ENCODE measurements at places on chromosomes 1 and 21. TPM values are rescaled to one million over a fixed set of nuclear protein-coding genes. Genes with fewer than 3 reads are reported as not detected.

S100A9 gene
- not detected for total RNA-seq

- DNase-seq: no peak
These were observed 164.2 kb downstream of the PPIAL4G start for GRCh38 chr1:148318904-148319242.

DNA sequence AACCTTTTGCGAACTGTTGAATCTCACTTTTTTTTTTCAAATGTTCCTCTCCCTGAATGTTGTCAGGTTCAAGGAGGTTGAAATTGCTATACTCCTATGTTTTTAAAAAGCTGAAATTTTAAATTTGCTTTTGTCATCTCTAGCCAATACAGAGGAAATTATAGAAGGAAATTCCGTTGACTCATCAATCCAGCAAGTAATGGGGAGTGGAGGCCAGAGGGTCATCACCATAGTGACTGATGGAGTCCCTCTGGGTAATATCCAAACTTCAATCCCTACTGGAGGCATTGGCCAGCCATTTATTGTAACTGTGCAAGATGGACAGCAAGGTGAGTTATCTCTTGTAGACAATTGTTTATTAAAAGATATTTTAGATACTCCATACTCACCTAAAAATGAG lies 36.3 kb downstream of the GABPB2 start:
- DNase-seq: peak; percentile 65

DNA sequence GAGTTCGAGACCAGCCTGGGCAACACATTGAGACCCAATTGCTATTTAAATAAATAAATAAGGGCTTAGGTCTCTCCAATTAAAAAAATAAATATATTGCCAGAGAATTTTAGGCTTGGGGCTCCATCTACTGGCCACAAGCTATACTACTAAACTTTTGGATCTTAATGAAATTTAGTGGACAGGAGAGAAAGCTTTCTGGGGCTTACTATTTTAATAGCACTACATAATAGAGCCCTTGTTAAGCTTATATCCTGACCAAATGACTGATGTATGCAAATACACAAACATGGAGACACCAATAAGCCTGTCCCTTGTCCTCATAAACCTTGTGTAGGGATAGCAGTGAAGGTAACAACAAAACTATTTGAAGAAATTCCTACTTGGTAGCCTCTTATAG lies 18.4 kb downstream of the CCT3 start:
- DNase-seq: peak; percentile 42

DNA sequence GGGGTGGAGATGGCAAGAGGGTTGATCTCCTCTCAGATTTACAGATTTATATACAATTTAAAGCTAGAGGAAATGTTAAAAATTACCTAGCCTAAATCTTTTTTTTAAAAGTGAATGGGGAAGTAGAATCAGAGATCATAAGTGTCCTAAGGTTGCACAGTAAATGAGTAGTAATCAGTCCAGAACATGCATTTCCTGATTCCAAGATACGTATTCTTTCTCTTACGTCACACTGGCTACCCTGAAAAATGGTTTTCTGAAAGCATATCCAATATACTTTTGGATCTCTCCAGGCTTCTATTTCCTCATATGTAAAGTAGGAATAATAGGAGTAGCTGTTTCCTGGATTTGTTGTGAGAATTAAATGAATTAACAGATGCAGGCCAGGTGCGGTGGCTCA lies 11.7 kb downstream of the GADD45A start:
- DNase-seq: no peak

DNA sequence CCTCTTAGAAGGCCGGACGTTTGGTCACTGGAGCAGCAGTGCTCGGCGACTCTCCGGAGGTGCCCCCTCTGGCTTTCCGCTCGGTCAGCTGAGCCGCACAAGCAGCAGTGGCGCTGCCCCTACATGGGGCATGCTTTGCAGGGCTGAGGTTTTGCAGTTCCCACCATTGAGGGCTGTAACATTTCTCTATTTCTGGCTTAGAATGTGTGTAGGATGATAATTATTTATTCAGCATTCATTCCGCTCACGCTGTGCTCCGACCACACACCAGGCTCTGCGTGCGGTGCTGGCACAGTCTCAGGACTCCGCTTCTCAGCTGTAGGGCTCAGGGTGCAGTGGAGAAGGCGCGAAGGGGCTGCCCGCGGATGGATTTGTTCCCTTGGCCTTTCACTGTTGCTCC lies 119.5 kb downstream of the PCBP3 start:
- DNase-seq: no peak

GRCh38 chr1:13586001-13586400 lies 2.4 kb downstream of the PDPN start:
- no peak for DNase-seq

PADI3 gene
- 0.06 TPM for total RNA-seq

DNA sequence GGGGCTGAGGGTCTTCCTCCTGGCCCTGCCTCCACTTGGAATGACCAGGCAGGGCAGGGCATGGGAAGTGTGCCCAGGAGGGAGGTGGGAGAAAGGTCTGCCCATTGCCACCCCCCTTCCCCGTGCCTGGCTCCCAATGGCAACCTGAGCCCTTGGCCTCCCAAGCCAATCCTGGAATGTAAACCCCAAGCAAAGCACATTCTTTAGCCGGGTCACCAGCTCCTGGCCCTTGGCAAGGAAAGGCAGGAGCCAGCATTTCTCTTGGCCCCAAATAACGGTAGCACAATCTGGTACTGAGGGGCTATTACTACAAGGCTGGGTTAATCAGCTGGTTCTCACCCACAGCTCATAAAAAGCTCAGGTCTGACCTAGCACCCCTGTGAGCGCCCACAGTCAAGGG lies 6.9 kb upstream of the NUAK2 start:
- no peak for DNase-seq

CD1E gene
- not detected for total RNA-seq

- DNase-seq: no peak
These were observed 177.3 kb downstream of the TRIM33 start for GRCh38 chr1:114333690-114334089.

IKBKE gene
- 10.7 TPM for total RNA-seq

RAP1GAP gene
- total RNA-seq: 0.06 TPM

DNA sequence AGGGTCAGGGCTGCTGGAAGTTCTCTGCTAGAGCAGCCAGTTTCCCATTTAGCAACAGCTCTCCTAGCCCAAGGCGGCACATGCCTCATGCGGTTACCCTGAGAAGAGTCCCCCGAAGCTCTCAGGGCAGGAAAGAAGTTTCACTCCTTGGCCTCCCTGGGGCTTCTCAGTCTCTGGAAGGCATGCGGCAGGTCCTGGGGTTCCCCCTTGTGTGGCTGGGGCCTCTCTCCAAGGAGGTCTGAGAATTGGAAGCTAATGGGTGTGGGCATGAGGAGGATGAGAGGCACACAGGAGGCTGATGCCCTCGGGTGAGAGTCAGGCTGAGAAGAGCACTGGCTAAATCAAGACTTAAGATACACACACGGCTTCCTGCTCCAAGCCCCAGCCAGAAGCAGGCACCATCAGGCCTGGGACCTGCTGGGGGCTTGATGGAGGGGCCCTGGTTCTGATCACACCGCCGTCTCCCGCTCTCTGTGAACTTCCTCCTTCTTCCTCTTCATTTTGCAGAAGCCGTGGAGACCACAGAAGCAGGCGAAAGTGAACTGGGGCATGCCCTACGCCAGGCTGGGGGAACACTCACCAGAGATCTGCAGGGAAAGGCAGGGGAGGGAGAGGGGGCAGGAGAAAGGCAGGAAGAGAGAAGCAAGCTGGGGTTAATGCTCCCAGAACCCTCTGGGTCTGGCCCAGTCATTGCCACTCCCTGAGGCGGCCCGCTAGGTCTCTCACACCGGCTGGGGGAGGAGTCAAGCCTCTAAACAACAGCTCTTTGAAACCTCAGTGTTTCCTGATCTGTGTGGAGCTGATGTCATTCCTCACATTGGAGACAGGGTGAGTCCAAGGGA lies 15.1 kb downstream of the BLACAT1 start:
- no peak for DNase-seq

- no peak for DNase-seq
These were observed 13.4 kb downstream of the TSNAX start for GRCh38 chr1:231541842-231542241.

GRCh38 chr1:113185463-113186104 lies 112.6 kb downstream of the LRIG2 start:
- peak; percentile 9 for DNase-seq

DNA sequence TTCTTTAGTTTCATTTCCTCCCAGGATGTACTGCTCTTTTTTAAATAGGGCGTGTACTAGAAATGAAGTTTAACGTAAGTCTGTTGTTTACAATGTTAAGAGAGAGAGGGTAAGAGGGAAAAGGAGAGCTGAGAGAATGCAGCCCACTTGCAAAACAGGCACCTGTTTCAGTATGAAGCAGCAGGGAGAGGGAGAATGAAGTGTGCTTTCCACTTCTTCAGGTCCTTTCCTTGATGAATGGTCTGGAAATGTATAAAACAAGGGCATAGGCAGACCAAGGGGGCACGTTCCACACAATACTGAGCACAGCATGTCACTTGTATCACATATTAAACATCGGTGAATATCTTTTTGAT lies 2.0 kb downstream of the KCNA3 start:
- no peak for DNase-seq

GRCh38 chr1:34049477-34049876 lies 115.6 kb downstream of the CSMD2 start:
- no peak for DNase-seq

AKR7A2 gene
- 193 TPM for total RNA-seq

- peak; percentile 15 for DNase-seq
These were observed 373 bp downstream of the MTF1 start for GRCh38 chr1:37858931-37859506.

DNA sequence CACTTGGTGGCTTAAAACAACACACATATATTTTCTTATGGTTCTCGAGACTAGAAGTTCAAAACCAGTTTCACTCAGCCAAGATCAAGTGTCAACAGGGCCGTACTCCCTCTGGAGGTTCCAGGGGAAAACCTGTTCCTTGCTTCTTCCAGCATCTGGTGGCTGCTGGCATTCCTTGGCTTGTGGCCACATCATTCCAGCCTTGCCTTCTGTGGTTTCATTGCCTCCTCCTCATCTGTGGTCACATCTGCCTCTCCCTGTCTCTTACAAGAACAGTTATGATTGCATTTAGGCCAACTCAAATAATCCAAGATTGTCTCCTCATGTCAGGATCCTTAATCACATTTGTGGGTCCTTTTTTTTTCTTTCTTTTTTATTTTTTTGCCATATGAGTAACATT lies 240.7 kb upstream of the HOOK1 start:
- DNase-seq: peak; percentile 99

CELA3B gene
- not detected for total RNA-seq

GRCh38 chr21:33578959-33579542 lies 9.4 kb downstream of the DONSON start:
- DNase-seq: peak; percentile 14

GRCh38 chr1:151846062-151846568 lies 6.5 kb upstream of the C2CD4D start:
- DNase-seq: peak; percentile 81

DNA sequence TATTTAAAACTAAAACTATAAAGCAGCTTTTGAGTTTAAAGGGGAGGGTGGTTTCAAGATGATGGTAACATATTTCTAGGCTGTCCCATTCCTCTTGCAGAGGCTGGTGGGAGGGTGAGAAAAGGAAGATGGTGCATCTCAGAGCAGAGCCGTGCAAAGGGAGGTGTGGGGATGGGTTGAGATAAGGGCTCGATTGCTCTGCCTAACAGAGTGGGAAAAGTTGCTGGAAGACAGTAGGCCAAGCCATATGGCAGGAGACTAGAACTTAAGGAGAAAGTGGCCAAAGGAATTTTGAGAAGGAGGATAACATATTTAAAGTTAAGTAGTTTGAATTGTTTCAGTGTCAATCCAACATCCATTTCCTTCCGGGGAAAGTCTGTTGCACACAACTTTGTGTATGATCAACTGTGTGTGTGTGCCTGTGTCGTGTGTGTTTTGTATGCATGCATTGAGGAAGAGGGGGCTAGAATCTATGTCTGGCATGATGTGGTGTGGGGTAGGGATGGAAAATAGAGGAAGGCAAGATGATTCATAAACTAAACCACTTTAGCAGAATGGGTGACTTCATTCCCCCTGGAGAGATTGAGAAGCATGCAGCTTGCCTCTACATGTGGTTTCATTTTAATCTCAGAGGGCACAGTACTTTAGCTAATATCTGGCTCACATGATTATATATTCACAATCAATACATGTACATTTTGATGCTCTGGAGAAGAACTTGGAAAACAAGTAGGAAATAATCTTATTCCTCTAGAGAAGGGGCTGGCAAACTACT lies 145.0 kb upstream of the DNAH14 start:
- peak; percentile 72 for DNase-seq

- DNase-seq: peak; percentile 68
These were observed 2.6 kb downstream of the GADD45A start for GRCh38 chr1:67687649-67688048.

- DNase-seq: no peak
These were observed 611.2 kb upstream of the ADGRL4 start for GRCh38 chr1:79617777-79618176.

ITGB2 gene
- total RNA-seq: 3.7 TPM

OXCT2 gene
- total RNA-seq: 0.58 TPM

- DNase-seq: no peak
These were observed 102.5 kb upstream of the L1TD1 start for GRCh38 chr1:62092110-62092509.

- no peak for DNase-seq
These were observed 5.9 kb downstream of the ADPRS start for GRCh38 chr1:36094621-36095061.

- DNase-seq: no peak
These were observed at the start of gene SELP for GRCh38 chr1:169630006-169630405. TSS of gene SELP (minus strand) at chr1:169630124. CDS start at chr1:169630074, 50 bp downstream.

CACYBP gene
- 179 TPM for total RNA-seq

- DNase-seq: no peak
These were observed 25.6 kb downstream of the PHACTR4 start for GRCh38 chr1:28395181-28395580.

DNA sequence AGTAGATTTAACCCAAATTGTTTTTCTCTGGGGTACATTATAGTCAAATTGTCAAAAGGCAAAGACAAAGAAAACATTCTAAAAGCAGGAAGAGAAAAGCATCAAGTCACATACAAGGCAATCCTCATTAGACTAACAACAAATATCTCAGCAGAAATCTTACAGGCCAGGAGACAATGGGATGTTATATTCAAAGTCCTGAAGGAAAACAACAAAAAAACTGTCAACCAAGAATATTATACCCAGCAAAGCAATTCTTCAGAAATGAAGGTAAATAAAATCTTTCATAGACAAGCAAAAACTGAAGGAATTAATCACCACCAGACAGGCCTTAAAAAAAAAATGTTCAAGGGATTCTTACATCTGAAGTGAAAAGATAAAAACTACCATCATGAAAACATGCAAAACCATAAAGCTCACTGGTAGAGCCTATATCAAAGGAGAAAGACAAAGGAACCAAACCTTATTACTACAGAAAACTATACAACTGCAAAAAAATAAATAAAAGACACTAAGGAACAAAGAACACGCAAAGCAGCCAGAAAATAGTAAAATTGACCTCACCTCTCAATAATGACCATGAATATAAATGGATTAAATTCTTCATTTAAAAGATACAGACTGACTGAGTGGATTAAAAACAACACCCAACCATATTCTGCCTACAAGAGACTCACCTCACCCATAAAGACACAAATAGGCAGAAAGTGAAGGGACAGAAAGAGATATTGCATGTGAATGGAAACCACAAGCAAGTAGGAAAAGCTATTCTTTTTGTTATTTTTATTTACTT lies 113.8 kb upstream of the ZC3H11B start:
- no peak for DNase-seq

GRCh38 chr1:184283999-184284398 lies 102.8 kb upstream of the C1orf21 start:
- peak; percentile 75 for DNase-seq

GRCh38 chr21:26945916-26946675 lies 20.8 kb downstream of the ADAMTS5 start:
- DNase-seq: peak; percentile 66

Measured in LHCN-M2 (cell line).